Astrocyte of the spinal cord (primary cell): ENCODE measurements at places on chromosomes 2 and 18.

- DNase-seq: no peak
Observed at GRCh38 chr2:237192881-237193280, 107.2 kb downstream of the COPS8 start.

- DNase-seq: no peak
Observed at GRCh38 chr2:130831356-130831755, 5.4 kb upstream of the ARHGEF4 start.

- no peak for DNase-seq
Observed at GRCh38 chr2:120530781-120531180, 184.8 kb downstream of the INHBB start.

- no peak for DNase-seq
Observed at GRCh38 chr18:6547476-6547875, 132.8 kb upstream of the L3MBTL4 start.

- peak; percentile 80 for DNase-seq
Observed at GRCh38 chr2:207467716-207468347, 61.9 kb upstream of the CREB1 start.

DNA sequence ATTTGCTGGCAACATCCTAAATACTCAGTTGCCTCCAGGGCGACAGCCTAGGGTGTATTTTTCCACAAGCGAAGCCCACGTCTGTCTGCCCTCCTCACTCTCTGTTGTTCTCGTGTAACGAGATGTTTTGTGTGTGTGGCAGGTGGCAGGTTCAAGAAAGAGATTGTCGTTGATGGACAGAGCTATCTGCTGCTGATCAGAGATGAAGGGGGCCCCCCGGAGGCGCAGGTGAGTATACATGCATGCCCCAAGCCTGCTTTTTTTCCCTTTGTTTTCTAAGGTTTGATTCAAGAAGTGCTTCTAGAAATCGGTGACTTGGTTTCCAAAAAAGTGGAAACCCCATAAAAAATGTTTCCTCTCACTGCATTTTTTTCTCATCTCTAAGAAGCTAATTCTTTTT, 247.0 kb downstream of the AGAP1 start:
- DNase-seq: no peak

DNA sequence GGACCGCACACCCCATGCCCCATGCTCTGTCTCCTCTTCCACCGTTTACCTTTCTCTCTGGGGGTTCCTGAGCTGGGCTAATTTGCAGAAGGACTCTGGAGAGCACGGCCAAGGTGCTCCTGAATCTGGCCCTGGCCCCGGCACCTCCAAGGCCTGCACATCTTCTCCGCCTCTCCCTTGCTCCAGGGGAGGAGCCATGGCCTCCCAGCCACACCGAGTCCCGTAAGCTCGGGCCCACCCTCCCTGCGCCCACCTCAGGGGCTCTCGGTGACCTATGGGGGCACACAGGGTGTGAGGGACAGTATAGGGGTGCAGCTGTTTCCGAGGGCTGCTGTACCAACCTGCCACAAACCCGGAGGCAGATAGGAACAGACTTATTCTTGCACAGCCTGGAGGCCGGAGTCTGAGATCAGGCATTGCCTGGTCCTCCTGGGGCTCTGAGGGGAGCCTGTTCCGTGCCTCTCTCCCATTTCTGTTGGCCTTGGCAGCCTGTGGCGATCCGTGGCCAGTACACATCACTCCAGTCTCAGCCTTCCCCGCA, 127.3 kb upstream of the GPC1 start:
- no peak for DNase-seq

DNA sequence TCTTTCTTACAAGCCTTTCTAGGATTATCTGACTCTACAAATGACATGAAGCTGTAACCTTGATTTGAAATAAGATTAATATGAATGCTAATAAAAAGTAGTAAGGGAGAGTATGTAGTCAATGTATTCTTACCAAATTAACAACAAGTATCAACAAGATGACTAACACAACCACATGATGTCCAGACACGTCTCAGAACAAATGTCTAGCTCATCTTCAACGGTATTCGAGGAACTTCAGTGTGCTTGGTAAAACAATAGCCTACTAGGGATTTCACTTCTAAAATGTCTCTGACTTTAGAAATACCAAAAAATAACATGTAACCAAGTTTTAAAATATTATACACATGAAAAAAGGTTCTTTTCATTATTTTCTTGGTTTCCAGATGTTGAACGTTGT, 3.4 kb downstream of the HDLBP start:
- peak; percentile 47 for DNase-seq

DNA sequence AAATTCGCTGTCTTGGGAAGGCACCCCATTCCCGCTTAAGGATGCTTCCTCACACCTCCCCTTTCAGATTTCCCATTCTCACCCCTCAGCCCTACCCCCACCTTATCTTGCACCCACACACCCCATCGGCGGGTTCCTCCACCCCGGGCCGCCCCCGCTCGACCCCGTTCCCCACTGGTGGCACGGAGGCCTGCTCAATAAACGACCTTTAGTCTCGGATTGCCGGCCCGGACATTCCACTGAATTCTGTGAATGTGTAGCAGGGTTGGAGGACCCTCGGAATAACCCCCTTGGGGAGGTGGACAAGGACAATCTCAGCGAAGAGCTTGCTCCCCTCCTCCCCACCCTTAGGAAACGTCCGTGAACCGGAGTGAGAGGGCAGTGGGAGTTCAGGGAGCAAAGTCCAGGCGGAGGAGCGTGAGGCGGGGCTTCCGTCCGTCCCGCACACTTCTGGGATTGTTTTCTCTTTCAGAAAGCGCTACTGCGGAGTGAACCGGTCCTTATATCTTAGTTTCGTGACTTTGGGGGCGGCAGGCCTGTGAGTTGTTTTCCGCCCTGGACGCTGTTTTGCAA, 2.8 kb upstream of the LBX2 start:
- no peak for DNase-seq

DNA sequence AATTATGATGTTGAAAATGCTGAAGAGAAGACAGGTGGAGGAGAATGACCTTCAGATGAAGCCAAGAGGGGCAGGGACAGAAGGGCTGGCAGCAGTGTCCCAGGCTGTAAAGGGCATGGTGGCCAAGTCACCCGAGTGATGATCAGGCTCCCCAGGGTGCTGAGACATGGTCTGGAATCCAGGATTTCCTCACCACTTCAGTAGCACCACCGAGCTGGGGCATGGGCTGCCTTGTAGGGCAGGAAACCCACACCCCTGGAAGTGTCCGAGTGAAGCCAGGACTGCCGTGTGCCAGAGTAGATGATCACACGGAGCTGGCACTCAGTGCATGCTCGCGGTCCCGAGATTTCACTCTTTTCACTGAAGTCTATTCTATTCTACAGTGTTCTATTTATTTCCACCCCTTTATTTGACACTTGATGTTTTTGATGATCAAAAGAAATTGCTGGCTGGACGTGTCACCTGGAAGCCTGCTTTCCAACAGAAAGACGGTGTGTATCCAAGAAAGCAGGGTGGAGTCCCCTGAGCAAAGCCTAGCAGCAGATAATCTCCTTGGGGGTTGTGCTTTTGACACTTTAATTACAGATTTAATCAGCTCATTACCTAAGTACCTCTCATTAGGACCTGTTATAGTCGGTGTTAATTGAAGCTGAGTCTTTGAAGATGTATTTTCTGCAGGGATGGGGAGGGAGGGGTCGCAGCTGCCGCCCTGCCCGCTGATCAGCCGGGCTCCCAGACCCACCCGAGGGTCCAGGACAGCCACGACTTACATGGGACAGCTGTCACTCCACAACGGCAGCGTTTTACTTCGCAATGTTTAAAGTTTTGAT, 92.3 kb downstream of the SEPTIN10 start:
- no peak for DNase-seq

- no peak for DNase-seq
Observed at GRCh38 chr2:39128919-39129391, 8.1 kb upstream of the SOS1 start.

DNA sequence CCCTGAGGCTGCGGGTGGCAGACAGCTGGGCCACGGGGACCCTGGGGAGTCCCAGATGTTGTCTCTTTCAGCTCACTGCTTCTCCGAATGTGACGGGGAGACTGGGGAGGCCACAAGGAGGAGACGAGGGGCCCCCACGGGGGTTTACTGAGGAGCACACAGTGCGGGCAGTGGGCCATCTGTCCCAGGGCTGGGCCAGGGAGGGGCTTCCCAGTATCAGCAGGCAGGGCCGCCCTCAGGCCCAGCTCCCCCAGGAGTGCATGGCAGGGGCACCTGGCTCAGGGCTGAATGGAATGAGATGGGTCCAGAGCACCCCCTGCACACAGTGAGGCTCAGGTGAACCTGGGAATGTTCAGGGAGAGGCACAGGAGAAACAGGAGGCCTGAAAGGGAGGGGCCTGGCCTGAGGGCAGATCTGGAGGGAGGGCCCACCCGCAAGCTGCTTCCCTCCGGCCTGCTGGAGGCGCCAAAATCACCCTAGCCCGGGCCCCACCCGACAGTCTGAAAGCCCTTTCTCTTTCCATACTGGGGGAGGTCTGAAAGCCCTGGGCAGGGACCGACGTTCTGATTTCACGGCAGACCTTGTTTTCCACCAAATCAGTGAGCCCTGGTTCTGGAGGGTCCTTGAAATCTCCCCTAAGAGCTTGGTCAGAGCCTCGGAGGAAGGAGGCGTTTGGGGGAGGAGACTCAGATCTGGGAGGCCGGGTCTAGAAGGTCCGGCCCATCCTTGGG, 35.5 kb upstream of the PTMA start:
- DNase-seq: peak; percentile 44
